ENCODE measurements at places on chromosomes 3 and 15. TPM values are rescaled to one million over a fixed set of nuclear protein-coding genes. Genes with fewer than 3 reads are reported as not detected.

DNA sequence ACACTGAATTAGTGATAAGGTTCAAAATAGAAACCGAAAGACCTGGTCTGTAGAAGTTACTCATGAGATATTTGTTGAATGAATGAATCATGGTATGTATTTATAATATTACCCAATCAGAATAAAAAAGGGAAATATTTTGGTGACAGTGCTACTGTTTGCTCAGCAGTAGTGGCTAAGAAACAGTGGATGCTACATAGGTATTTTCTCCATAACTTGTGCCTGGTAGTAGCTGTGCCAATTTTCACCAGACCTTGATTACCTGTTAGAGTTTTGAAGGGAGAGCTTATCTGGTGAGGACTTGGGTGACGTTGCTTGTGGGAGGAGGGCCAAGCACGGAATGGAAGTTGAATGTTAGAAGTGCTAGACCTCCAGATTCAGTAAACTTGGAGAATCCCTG lies 14.3 kb downstream of the LIMD1 start:
- H3K4me1 ChIP-seq = peaks cover 22% of the 10 kb centered on the region
- H3K27me3 ChIP-seq = no peaks in the 10 kb centered on the region
- DNase-seq = no peak
- H3K36me3 ChIP-seq = peaks cover 7% of the 10 kb centered on the region
- H3K4me3 ChIP-seq = no peak overlapping the region

DNA sequence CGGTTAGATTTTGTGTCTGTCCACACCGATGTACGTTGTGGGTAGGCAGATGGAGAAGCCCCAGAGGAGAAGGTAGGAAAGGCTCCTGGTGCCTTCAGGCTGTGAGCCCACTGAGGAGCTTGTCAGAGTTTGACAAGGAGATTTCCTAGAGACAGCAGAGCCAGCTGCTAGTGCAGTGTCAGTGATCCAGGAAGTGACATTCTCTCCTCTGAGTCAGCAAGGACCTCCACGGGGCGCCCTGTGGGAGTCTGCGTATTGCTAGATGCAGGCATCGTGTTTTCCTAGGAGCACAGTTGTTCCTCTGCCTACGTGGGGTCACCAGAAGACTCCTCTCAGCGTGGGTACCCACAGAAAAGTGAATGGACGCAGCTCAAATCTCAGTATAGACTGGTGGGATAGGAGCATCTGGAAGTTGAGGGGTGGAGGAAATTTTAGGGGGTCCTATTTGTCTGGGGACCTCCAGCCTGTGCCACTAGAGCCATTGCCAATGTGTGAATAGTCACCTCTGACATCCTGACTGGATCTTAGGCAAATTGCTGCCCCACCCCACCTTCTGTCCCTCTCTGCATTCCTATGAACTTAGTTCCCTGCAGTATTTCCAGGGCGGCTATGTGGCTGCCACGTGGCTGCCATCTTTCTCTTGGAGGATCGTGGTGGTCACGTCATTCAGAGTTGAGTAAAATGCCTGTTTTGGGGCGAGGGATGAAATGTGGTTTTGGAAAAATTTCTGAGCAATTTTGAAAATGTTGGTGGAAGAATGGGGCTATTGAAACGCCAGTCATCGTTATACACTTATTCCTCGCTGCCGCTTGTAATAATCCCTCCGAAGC lies 84.8 kb upstream of the KLHL25 start:
- no peak overlapping the region for H3K4me3 ChIP-seq
- H3K36me3 ChIP-seq = no peaks in the 10 kb centered on the region
- H3K4me1 ChIP-seq = no peaks in the 10 kb centered on the region
- no peak overlapping the region for H3K27ac ChIP-seq

DNA sequence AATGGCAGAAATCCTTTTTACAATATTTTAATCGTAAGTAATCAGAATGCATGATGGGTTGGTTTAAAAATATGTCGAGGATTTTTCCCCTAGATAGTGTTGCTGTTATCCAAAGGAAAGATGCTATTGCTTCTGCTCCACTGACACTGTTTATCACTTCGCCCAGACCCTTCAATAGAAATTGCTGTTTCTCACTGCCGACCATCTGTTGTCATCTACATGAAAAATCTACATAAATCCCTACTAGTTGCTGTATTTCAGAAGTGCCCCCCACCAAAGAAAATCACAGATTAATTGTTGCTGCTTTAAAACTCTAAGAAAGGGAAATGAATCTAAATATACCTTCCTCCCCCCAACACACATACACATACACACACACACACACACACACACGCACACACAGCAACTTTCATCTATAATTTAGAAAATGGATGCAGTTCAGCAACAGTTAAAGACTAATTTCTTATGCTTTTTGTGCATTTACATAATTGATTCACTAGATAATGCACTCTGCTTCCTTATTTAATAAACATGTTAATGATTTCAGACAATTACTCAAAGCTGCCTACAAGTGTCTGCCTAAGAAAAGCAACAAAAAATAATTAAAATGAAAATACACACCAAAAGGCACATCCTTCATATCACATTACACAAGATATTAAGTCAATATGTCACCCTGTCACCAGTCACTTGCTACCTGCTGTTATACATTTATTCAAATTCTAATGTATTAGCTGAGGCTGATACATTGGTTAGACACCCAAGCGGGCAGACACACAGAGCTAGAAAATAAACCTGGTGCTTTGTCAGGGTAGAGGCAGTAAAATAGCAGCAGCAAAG lies 82.8 kb downstream of the RORA start:
- H3K4me1 ChIP-seq = no peaks in the 10 kb centered on the region
- no peak overlapping the region for H3K27ac ChIP-seq
- DNase-seq = no peak
- peaks cover 82% of the 10 kb centered on the region for H3K27me3 ChIP-seq

VIPR1 gene
- total RNA-seq = 0.54 TPM

Data from MCF 10A (cell line).